ENCODE measurements at places on chromosomes 7 and 10. TPM values are rescaled to one million over a fixed set of nuclear protein-coding genes. Genes with fewer than 3 reads are reported as not detected.

The ACSM6 gene
- not detected for total RNA-seq

The C7orf33 gene
- not detected for total RNA-seq

The HOXA10 gene
- total RNA-seq = not detected

The STEAP1B gene
- total RNA-seq = 0.41 TPM

The FGFBP3 gene
- total RNA-seq = 1.3 TPM

All from T-helper 1 cell treated with Interleukin-12 subunit alpha and Interleukin-12 subunit beta and Interleukin-4 antibody, amounts not matched to agents 30 ng/mL and 1 ng/mL, for 36 hours (primary cell).